ENCODE measurements at places on chromosomes 7 and 10. TPM values are rescaled to one million over a fixed set of nuclear protein-coding genes. Genes with fewer than 3 reads are reported as not detected.

The AHCYL2 gene
- total RNA-seq = 61.6 TPM

The JAKMIP3 gene
- total RNA-seq = 0.42 TPM

The STK31 gene
- 1.3 TPM for total RNA-seq

The GNGT1 gene
- not detected for total RNA-seq

The SLC26A3 gene
- not detected for total RNA-seq

The GIGYF1 gene
- 33.0 TPM for total RNA-seq

The GPNMB gene
- total RNA-seq = 290 TPM

The PDK4 gene
- 26.0 TPM for total RNA-seq

The HABP2 gene
- 1.3 TPM for total RNA-seq

The PLEKHS1 gene
- 4.7 TPM for total RNA-seq

The MEST gene
- 101 TPM for total RNA-seq

The HOXA4 gene
- 7.6 TPM for total RNA-seq

The AGBL3 gene
- total RNA-seq = 2.7 TPM

The C10orf143 gene
- 5.4 TPM for total RNA-seq

The CROT gene
- total RNA-seq = 15.5 TPM

The MYL7 gene
- total RNA-seq = 1.8 TPM

The PAX2 gene
- not detected for total RNA-seq

The SMURF1 gene
- 43.4 TPM for total RNA-seq

The EFCAB10 gene
- total RNA-seq = 5.0 TPM

The IKZF1 gene
- 50.2 TPM for total RNA-seq

The FAM13C gene
- total RNA-seq = 14.5 TPM

The CDHR1 gene
- 0.94 TPM for total RNA-seq

The SCIN gene
- total RNA-seq = 13.4 TPM

The TDRD1 gene
- 0.29 TPM for total RNA-seq

The TACR2 gene
- 0.31 TPM for total RNA-seq

The CCSER2 gene
- total RNA-seq = 65.5 TPM

The PTPN20 gene
- 7.1 TPM for total RNA-seq

The SEC31B gene
- total RNA-seq = 8.8 TPM

The IGFBP1 gene
- total RNA-seq = not detected

The PDE6C gene
- not detected for total RNA-seq

The ARID5B gene
- 37.9 TPM for total RNA-seq

The ERV3-1 gene
- 31.2 TPM for total RNA-seq

The AGR2 gene
- total RNA-seq = 376 TPM

The NEUROD6 gene
- total RNA-seq = not detected

The SGCE gene
- 80.1 TPM for total RNA-seq

The SCART1 gene
- 1.2 TPM for total RNA-seq

The C7orf57 gene
- total RNA-seq = not detected
